ENCODE measurements at places on chromosomes 6 and 20.

DNA sequence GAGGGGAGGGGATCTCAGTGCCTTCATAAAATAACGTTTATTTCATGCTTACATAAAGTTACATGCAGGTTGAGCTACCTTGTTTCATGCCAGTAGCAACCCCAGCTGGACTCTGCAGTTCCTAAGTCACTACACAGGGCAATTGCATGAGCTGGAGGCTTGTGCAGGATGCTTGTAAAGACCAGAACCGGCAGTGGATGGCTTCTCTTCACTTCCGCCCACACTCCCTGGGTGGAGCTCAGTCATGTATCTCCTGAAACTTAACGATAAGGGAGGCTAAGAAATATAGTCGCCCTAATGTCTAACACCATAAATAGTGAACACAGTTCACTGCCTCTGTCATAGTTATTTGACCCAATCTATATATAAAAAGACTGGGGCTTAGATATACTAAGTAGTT is 99.4 kb upstream of the RAB32 start:
- DNase-seq: no peak

DNA sequence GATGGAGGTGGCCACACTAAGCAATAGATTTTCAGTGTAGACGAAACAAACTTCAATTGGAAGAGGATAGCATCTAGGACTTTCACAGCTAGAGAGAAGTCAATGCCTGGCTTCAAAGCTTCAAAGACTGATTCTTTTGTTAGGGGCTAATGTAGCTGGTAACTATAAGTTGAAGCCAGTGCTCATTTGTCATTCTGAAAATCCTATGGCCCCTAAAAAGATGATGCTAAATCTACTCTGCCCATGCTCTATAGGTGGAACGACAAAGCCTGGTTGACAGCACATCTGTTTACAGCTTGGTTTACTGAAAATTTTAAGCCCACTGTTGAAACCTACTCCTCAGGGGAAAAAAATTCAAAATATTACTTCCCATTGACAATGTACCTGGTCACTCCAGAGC is 226.7 kb downstream of the BCAS1 start:
- no peak for DNase-seq

- DNase-seq: no peak
These were observed 792.0 kb downstream of the MAFB start for GRCh38 chr20:39897058-39897457.

DNA sequence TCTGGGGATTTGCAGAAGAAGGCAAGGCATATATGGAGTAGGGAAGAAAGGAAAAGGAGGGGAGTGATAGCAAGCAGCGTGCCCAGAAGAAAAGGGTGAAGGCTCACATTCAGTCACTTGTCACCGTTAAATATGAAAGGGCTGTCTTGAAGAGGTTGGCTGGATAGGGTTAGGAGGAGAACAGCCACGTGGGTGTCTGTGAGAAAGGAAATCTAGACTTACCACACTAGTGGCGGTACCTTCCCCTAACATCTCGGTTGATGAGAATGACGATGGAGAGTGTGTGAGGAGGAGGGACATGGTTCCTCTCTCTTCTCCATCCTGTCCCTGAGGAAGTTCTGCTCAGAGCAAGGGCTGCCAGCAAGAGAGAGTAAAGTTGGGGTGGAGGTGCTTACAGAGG is 74.3 kb upstream of the CCN6 start:
- DNase-seq: no peak

GRCh38 chr6:110646951-110647910 is 168.0 kb downstream of the CDK19 start:
- no peak for DNase-seq

DNA sequence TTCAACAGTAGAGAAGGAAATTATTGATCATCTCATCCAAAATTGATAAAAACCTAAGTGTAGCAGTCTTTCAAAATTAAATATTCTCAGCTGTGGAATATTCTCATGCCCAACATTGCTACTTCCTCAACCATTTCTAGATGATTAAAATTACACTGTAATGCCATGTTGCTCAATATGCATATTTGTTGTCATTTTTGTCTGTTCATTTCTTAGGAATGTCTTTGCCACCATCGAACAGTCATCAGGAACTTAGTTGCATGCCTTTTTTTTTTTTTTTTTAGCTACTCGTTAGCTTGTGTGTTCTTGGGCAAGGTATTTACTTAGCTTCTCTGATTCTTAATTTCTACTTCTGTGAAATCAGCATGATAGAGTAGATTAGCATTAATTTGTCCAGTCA is 188.6 kb downstream of the DTNBP1 start:
- no peak for DNase-seq

DNA sequence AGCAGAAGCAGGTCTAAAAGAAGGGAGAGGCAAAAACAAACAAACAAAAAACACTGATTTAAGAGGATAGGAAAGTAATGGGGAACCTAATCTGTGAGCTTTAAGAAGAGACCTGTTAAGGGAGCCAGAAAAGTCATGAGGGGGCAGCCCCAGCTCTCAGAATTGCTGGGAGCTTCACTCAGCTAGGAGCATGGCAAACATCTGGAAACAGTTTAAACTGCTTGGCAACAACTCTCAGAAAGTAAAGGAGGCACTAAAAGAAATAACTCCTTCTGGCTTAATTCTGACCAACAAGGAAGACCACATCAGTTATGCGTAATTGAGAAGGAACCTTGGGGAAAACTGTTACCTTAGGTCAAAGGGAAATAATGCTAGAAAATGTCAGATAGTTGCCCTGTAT is 121.4 kb downstream of the LAMP5 start:
- no peak for DNase-seq
